ENCODE measurements at places on chromosomes 6 and 20. TPM values are rescaled to one million over a fixed set of nuclear protein-coding genes. Genes with fewer than 3 reads are reported as not detected.

- DNase-seq = no peak
Observed at GRCh38 chr6:25477006-25477590, 174.9 kb upstream of the SCGN start.

- no peak for DNase-seq
Observed at GRCh38 chr6:137910424-137910834, 43.4 kb downstream of the TNFAIP3 start.

- no peak for DNase-seq
Observed at GRCh38 chr20:46563860-46564221, 13.4 kb upstream of the OCSTAMP start.

DNA sequence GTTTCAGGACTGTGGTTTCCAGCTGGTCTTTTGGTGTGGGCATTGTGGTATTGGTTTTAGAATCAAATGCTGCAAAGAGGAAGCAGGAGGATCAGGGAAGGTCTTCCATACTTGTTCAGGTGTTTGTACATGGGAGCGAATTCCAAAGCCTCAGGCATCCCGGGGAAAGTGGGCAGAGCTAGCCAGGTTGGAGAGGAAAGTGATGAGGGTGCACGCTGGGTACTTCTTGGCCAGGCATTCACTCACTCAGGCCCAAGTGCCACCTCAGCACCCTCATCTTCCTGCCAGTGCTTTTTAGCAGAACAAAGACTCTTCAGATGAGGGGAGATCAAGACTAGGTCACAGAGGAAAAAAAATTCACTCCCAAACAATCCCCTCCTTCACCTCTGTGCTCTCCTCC, 241.1 kb upstream of the TBX18 start:
- no peak for DNase-seq

DNA sequence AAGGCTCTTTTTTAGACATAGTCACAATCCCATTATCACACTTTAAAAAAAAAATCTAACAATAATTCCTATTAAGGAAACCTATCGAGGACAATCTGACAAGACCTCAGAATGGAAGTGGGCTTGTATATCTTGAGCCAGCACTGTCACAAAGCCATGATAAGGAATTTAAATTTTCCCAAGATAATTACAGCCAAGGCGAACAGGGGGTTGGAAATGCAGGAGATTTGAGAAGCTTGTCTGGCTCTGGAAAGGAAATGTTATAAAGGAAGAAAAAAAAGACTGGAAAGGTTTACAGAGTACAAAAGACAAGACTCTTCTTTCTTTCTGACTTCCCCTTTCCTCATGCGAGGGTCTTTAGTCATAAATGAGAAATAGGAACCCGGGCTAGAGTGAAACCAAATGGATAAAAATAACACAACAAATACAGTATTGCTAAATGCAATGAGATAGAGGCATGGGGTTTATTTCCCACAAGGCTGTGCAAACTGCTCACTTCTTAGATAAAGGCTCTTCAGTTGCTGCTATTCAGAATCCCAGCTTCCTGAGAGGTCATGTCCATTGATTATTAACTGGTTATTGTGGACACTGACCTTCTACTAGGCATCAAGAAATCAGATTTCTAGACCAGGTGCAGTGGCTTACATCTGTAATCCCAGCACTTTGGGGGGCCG, 13.4 kb upstream of the GHRH start:
- no peak for DNase-seq

Gene PET117
- total RNA-seq = 12.6 TPM

Gene SLC25A27
- total RNA-seq = 15.3 TPM

Gene DAAM2
- 16.1 TPM for total RNA-seq

Gene GHRH
- total RNA-seq = not detected

Measured in left ventricle myocardium superior (tissue), 1 donor.